Bronchial epithelial cell (primary cell): ENCODE measurements at places on chromosomes 4 and X. TPM values are rescaled to one million over a fixed set of nuclear protein-coding genes. Genes with fewer than 3 reads are reported as not detected.
A peak's percentile ranks its signal among the peaks of the same experiment; 100 is the strongest.

F9 gene
- not detected in 2 replicates for total RNA-seq

AMOT gene
- total RNA-seq: under 0.01 TPM in 1 of 2 replicates, not detected in the other

F8A3 gene
- total RNA-seq: 0.26 and 0.38 TPM in 2 replicates

ERVMER34-1 gene
- 0.51 and 3.2 TPM in 2 replicates for total RNA-seq

ITGB1BP2 gene
- 1.1 and 2.4 TPM in 2 replicates for total RNA-seq

GAGE1 gene
- not detected in 2 replicates for total RNA-seq

GRCh38 chrX:132986556-132986955 lies 28.1 kb upstream of the HS6ST2 start:
- peak; percentile 37 for DNase-seq

GRCh38 chr4:25702848-25703247 lies 47.2 kb downstream of the SLC34A2 start:
- DNase-seq: no peak

- DNase-seq: no peak
These were observed 56.8 kb downstream of the CXCL13 start for GRCh38 chr4:77662396-77662795.

- no peak for DNase-seq
These were observed 159.9 kb downstream of the MGST2 start for GRCh38 chr4:139825523-139826014.

DNA sequence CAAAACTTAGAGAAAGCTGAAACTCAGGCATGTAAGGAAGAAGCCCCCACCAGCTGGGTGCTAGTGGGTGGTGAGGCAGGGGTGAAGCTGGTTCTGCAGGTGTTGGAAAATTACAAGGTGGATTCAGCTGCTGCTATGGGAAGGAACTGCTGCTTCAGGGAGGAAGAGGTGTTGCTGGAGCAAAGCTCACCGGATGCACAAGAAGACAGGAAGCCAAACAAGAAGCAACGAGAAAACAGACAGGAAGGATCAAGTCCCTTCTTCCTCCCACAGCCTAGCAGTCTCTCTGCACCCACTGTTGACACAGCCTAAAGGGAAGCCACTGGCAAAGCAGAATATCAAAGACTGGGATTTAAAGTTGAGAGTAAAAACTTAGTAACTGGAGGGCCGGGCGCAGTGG lies 100.2 kb upstream of the JADE1 start:
- DNase-seq: peak; percentile 12

- no peak for DNase-seq
These were observed 34.0 kb downstream of the BANK1 start for GRCh38 chr4:101824500-101824899.

GRCh38 chr4:123116412-123116811 lies 194.0 kb upstream of the NUDT6 start:
- no peak for DNase-seq

- DNase-seq: no peak
These were observed 22.0 kb downstream of the ITIH6 start for GRCh38 chrX:54776061-54776460.

- no peak for DNase-seq
These were observed 269.3 kb downstream of the STIM2 start for GRCh38 chr4:27129871-27130366.
